Activated T-helper 2 cell treated with anti-CD3 and anti-CD28 coated beads, Interferon-gamma antibody, Interleukin-2, Interleukin-4, amounts not matched to agents 10 μg/mL and 5 μg/mL and 100 μg/mL, durations not matched to agents 14 hours and 24 hours and 36 hours (primary cell): ENCODE measurements at places on chromosomes 5 and 9. TPM values are rescaled to one million over a fixed set of nuclear protein-coding genes. Genes with fewer than 3 reads are reported as not detected.

The GABRA6 gene
- total RNA-seq: not detected in 2 replicates

The TSLP gene
- 0.46 and 0.87 TPM in 2 replicates for total RNA-seq

The SPARC gene
- 0.43 TPM in 1 of 2 replicates, not detected in the other for total RNA-seq

The SPINK7 gene
- total RNA-seq: not detected in 2 replicates

The CEL gene
- total RNA-seq: 2.0 and 2.1 TPM in 2 replicates

DNA sequence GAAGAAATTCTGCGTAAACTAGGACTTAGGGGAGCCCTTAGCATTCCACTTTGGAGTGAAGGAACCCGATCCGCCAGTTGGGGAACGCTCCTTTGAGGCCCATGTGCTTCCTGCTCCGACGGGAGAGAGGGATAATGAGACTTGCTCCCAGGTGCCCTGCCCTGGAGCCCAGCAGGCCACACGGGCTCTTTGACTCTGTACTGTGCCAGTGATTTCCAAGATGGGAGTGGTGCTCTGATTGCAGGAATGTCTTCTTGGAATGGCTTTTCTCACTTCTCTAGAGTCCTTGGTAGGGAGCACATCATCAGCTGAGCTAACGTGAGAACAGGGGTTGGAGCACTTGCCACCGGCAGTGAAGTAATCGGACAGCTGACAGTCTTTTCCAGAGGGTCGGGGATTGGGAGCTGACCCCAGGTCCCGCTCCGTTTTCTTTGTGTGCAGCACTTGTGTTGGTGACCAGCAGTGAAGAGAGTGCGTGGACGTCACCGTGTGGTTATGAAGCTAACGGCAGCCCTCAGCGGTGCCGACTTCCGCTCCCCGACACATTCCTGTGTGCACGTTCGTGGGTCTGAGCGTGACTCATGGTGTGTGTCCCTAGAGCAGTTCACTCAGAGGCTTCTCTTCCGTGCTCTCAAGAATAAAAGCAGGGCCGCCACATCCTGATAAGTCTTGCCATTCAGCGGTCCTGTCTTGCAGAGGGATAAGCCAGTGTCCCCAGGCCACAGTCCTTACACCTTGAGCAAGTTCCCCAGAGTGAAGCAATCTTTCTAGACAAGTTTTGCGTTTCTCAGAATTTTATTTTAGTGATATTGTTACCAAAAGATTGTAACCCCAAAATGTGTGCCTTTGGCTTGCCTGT, 25.6 kb downstream of the ABL1 start:
- H3K27me3 ChIP-seq: no peaks in the 10 kb centered on the region
- H3K27ac ChIP-seq: no peak overlapping the region
- no peak for DNase-seq
- H3K4me1 ChIP-seq: no peaks in the 10 kb centered on the region
- peaks cover 10% of the 10 kb centered on the region for H3K36me3 ChIP-seq
- no peak overlapping the region for H3K4me3 ChIP-seq

- H3K4me1 ChIP-seq: peaks cover 14% of the 10 kb centered on the region
- peaks cover 51% of the 10 kb centered on the region for H3K27me3 ChIP-seq
- H3K27ac ChIP-seq: no peak overlapping the region
- H3K4me3 ChIP-seq: no peak overlapping the region
- DNase-seq: no peak
These were observed 66.7 kb downstream of the KCNIP1 start for GRCh38 chr5:170570476-170570875.

- no peaks in the 10 kb centered on the region for H3K4me1 ChIP-seq
- peaks cover 1% of the 10 kb centered on the region for H3K27me3 ChIP-seq
- H3K27ac ChIP-seq: no peak overlapping the region
These were observed 69.7 kb downstream of the ZNF618 start for GRCh38 chr9:113945784-113946183.

- H3K4me1 ChIP-seq: peaks cover 3% of the 10 kb centered on the region
- DNase-seq: no peak
- no peaks in the 10 kb centered on the region for H3K36me3 ChIP-seq
- no peak overlapping the region for H3K4me3 ChIP-seq
- H3K27me3 ChIP-seq: peaks cover 40% of the 10 kb centered on the region
- H3K27ac ChIP-seq: no peak overlapping the region
These were observed 18.1 kb downstream of the LIX1 start for GRCh38 chr5:97124335-97124734.

DNA sequence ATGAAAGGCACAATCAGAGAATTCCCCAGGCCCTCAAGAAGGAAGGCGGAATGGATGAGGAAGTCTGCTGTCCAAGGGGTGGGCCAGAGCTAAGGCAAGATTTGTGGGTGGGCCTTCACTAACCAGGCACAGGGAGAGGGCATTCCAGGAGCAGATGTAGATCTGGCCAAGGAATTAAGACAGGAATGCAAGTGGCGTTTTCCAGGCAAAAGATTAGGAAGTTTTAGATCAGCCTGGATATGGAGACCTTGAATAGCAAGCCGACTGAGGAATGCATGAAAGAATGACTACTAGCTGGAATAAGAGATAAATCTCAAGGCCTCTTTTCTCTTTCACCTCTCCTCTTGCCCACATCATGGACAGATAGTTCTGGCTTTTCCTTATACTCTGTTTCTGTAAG, 68.5 kb downstream of the GHR start:
- H3K27me3 ChIP-seq: no peaks in the 10 kb centered on the region
- H3K4me1 ChIP-seq: no peaks in the 10 kb centered on the region
- no peak for DNase-seq
- no peak overlapping the region for H3K4me3 ChIP-seq
- no peaks in the 10 kb centered on the region for H3K36me3 ChIP-seq
- H3K27ac ChIP-seq: no peak overlapping the region

- DNase-seq: no peak
- no peak overlapping the region for H3K4me3 ChIP-seq
- no peak overlapping the region for H3K27ac ChIP-seq
- H3K36me3 ChIP-seq: no peaks in the 10 kb centered on the region
These were observed 159.4 kb upstream of the PITX1 start for GRCh38 chr5:135193213-135194125.

- H3K36me3 ChIP-seq: no peaks in the 10 kb centered on the region
- no peak for DNase-seq
- H3K27me3 ChIP-seq: peaks cover 7% of the 10 kb centered on the region
- peaks cover 3% of the 10 kb centered on the region for H3K4me1 ChIP-seq
- no peak overlapping the region for H3K4me3 ChIP-seq
These were observed 169.7 kb downstream of the C9orf50 start for GRCh38 chr9:129451089-129451656.

DNA sequence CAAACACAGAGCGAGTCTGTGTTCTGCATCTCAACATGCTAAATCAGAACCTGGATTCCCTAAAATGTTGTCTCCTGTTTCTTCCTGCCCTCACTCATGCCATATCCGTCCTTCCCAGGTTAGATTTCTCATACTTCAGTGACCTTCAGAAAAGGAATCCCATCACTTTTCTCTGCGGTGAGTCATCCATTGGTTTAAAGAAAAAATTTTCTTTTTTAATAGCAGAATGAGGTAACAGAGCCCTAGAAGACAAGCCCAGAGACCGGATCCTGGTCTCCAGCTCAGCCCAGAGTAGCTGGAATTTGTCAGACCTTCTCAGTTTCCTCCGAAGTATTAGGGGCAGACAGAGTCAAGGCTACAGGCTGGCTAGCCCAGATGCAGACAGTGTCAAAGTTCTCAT, 143.2 kb upstream of the DMRT1 start:
- no peaks in the 10 kb centered on the region for H3K36me3 ChIP-seq
- DNase-seq: no peak
- peaks cover 7% of the 10 kb centered on the region for H3K4me1 ChIP-seq
- H3K4me3 ChIP-seq: no peak overlapping the region
